ENCODE measurements at places on chromosomes 12 and 14.
A peak's percentile ranks its signal among the peaks of the same experiment; 100 is the strongest.

DNA sequence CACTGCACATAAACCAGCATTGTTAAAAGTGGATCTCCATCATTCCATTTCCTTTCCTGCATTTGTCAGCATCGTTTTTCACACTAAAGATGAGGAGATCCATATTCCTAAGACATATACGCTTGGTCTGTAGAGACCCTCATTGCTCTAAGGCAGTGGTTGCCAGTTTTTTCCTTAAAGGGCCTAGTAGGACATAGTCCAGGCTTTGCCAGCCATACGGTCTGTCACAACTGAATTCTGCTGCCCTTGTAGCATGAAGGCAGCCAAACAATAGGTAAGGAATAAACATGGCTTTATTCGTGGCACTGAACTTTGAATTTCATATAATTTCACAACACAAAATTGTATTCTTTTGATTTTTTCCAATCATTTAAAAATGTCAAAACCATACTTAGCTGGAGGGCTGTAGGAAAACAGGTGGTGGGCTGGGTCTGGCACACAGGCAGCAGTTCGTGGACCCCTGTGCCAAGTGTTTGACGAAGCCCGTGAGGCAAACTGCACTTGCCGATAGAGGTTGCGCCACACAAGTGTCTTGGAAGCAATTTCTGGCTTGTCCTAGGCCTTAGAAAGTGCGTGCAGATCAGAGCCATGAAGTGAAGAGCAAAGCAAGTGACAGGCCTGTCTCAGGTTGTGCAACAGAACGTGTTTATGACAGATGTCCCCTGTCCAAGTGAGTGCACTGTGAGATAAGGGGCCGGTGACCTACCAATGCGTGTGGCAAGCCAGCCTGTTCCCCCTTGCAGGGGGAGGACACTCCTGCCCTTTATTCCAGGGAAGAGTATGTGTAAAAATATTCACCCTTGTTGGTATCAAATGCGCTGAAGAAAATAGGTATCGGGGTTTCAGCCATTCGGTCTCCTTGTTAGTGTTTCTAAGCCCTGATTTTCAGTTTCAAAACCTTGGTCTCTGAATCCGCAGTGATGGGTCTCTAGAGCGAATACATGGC is 916 bp upstream of the CHPT1 start:
- no peak for ATAC-seq

- ATAC-seq: no peak
Observed at GRCh38 chr12:27828196-27828595, 48.2 kb upstream of the MANSC4 start.

DNA sequence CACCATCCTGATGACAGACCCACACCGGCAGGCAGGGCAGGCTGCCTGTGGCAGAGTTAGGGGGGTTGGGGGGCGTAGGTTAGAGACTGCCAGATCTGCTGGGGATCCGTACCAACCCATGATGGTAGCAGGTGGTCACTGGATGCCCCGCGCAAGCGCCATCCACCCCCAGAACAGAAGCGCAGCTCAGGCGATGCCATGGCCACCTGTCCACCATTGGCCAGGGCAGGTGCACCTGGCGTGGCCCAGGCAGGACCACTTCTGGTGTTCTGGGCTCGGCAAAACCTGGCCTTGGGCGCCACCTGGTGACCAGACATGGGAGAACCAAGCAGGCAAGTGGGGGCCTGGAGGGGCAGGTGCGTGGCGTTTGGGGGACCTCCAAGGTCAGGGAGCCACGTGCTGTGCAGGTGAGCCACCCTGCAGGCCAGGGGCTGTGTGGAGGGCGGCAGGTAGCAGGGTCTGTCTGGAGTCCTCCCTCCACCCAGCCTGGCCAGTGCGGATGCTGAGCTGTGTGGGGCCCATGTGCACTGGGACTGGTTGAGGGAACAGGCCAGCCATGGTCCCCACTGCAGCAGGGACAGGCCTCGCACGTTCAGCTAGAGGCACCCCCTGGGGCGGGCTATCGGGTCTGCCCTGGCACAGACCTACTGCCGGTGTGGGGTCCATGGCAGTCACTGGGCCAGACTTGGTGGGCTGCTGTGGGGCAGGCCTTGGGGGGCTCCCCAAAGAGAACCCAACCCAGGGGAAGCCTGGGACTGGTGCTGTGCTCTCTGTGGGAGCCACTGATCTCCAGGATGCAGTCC is 15.6 kb downstream of the BAG5 start:
- ATAC-seq: peak; percentile 78

DNA sequence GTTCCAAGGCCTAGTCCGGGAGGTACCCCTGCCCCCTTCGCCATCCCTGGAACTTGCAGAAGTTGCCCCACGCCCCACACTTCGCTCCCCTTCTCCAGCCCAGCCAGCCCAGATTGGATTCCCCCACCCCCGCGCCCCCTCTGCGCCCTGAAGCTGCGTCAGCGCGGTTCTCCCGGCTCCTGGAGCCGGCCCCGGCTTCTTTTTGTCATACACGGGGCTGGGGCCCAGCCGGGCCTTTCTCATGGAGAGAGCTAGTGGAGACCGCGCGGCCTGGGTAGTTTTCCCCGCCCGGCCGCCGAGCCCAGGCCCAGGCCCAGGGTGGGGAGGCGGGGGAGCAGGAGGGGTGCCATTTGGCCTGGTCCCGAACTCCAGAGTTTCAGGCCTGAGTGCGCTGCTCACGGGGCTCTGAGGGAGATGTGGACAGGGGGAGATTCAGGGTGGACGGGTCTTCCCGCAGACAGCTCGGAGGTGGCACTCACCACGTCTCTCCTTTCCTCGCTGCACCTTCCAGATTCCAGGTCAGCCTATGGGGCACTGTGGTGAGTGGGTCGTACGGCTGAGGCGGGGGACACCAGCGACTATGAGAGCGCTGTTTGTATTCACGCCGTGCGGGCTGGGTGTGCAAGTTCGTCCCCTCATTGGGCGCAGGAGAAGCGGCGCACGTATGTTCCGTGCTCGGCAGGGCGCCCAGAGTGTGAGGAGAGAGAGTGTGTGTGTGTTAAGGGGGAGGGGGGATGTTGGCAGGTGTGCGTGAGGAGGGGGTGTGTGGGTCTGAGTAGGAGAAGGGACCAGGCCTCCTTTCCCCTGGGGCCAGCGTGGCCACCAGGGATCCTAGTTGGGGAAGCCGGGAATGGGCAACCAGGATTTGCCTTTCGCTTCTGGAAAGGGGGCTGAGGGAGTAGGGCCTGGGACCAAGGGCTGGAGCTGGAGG is 785 bp upstream of the LHX5 start:
- ATAC-seq: no peak

DNA sequence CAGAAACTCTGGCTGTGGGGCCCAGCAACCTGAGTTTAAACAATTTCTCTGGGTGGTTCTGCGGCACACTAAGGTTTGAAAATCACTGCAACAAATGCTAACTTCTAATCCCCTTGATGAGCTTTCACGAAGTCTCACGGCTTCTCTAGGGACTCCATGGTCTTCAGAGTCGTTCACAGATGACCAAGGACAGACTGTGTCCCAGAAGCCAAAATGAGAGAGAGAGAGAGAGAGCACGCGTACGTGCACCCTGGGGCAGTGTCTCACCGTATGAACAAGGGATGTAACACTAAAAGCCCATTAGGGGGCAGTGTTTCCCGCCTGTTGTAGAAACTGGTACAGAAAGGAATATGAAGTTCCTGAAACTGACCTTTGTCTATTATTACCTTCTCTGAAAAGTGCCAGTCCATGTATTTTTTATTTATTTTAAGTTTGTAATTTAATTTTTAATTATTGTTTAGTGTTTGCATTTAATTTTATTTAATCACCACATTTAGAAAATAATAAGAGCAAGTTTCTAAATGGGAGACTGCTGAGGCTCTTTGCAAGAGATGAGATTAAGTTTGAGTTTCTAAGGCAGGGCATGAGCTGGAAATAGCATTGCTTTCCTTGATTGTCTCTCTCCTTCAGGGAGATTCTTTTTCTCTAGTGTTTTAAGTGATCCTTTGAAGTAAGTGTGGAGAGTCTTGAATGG is 3.4 kb downstream of the APOLD1 start:
- peak; percentile 71 for ATAC-seq

DNA sequence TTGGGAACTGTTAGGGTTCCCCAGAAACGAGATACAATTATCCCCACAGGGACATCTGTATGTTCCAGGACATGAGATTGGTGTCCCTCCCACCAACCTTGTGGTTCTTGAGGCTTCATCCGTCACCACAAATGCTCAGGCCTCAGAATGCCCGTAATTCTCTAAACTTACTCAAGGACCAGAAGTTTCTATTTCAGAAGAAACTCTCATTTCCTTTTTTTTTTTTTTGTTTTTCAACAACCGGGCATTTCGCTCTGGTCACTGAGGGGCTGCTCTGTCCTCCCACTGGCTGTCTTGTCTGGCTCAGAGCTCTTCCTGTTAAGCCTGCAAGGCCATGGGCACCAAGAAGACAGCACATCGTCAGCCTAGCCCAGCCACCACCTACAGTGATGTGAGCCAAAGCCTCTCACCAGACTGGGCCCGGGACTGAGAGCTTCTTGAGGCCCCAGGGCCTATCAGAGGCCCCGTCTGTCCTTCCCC is 36.2 kb downstream of the VDR start:
- ATAC-seq: peak; percentile 68

GRCh38 chr12:46771268-46771827 is 54.4 kb downstream of the SLC38A4 start:
- no peak for ATAC-seq

DNA sequence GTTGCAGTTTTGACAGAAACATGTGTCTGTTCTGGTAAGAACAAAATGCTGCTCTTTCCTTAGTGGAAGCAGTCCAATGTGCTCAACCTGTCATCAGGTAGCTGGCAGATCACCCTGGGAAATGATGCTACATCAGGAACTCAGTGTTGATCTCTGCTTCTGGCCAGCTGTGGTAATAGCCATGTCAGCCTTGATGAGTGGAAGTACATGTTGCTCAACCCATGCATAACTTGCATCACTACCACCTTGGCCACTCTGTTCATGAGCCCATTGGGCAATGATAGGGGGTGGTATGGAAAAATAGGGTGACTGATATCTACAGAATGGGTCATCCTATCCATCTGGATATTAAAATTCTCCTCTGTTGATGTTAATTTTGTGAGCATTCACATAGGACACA is 411.0 kb downstream of the C12orf50 start:
- ATAC-seq: no peak

DNA sequence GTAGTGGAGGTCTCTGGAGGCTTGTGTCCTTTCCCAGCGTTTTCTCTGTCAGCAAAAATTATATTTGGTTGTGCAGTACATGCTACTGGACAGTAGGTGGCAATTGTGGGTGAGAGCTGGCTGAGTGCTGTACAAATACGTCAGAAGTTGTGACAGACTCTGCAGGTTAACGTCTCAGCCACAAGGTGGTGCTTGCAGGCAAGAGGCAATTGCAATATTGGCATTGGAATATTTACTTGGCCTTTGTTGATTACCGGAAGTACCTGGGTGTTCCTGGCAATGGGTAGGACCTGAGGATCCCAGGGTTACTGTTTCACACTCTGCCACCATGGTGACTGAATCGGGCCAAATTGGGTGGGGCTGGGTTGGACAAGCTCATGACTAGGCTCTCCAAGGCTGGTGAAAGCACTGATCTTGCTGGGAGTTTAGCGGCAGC is 333.9 kb upstream of the LMO3 start:
- ATAC-seq: no peak

DNA sequence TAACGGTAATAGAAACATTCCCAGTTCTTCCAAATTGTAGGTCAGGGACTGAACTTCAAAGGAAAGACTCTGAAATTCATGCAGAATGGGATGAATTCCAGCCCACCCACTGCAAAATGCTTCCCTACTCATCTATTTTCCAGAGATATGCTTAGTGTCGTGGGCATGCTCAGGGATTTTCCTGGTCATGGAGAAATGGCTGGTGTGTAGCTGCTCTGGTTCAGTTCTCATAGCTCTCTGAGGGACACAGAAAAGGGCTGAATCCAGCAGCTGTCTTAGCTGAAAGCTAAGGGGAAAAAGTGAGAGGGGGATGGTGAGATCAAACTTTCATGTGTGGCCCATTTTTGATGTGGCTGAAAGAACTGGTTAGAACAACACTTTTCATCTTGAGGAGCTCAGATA is 72.9 kb upstream of the KRAS start:
- no peak for ATAC-seq

DNA sequence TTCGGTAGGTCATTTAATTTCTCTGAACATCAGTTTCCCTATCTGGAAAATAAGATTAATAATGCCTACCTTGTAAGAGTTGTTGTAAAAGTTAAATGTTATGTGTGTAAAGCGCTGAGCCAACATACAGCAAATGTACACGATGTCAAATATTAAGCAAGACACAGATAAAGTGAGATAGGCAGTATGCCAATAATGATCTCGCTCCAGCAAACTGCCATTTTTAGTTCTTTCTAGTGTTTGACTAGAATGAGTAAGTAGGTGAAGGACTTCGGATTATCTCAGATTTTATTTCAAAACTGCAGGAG is 840 bp downstream of the DHRS7 start:
- no peak for ATAC-seq

DNA sequence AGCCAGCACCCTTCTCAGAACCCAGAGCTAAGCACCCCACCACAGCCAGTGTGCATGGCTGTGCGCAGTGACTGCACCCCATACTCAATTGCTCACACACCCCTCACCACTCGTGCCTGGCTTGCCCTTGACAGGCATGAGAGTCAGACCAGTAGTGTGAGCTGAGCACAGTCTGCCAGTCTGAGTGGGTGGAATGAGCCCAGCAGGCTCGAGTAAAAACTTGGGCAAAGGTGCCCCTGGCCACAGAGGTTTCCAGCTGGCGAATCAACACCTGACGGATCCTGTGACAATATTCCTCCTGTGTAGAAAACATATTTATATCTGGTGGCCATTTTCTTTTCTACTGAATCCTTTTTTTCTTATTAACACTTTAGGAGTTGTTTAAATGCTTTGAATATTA is 202.5 kb downstream of the TMEM117 start:
- no peak for ATAC-seq

GRCh38 chr14:78947681-78948080 is 777.5 kb downstream of the NRXN3 start:
- ATAC-seq: no peak
